ENCODE measurements at places on chromosomes 5 and 9. TPM values are rescaled to one million over a fixed set of nuclear protein-coding genes. Genes with fewer than 3 reads are reported as not detected.

Gene NTRK2
- 0.09 TPM for total RNA-seq

Gene C9
- not detected for total RNA-seq

Gene PCDHA6
- 0.56 TPM for total RNA-seq

Gene SH2D3C
- total RNA-seq: 62.1 TPM

Gene PCDHGA6
- 2.2 TPM for total RNA-seq

Gene NMUR2
- total RNA-seq: not detected

Gene SRD5A1
- total RNA-seq: 6.8 TPM

Gene GABBR2
- 21.6 TPM for total RNA-seq

Gene ACOT12
- not detected for total RNA-seq

Gene FCN1
- not detected for total RNA-seq

Gene SLC4A9
- total RNA-seq: not detected

Gene NUDT12
- total RNA-seq: 4.2 TPM

Gene SPATA31A3
- not detected for total RNA-seq

Gene OTULINL
- total RNA-seq: under 0.01 TPM

Gene SLC45A2
- not detected for total RNA-seq

Gene OR13C8
- total RNA-seq: not detected

Gene MYOZ3
- 0.94 TPM for total RNA-seq

Gene KCNIP1
- not detected for total RNA-seq

Gene NOTCH1
- total RNA-seq: 109 TPM

Gene PCDHA1
- not detected for total RNA-seq

Gene IFNA21
- total RNA-seq: not detected

Gene SLC34A1
- not detected for total RNA-seq

Gene PGGT1B
- 20.4 TPM for total RNA-seq

Gene HBEGF
- total RNA-seq: 17.5 TPM

Data from endothelial cell of coronary artery (primary cell).